ENCODE measurements at places on chromosomes 16 and 17.

- peak; percentile 95 for DNase-seq
Measured at GRCh38 chr17:7685533-7686221, 1.6 kb downstream of the TP53 start.

GRCh38 chr17:71631483-71631882 is 489.3 kb upstream of the SOX9 start:
- DNase-seq: peak; percentile 86

GRCh38 chr17:17626151-17626805 is 34.8 kb upstream of the PEMT start:
- no peak for DNase-seq

GRCh38 chr17:77115510-77115909 is 25.3 kb upstream of the SEC14L1 start:
- DNase-seq: no peak

DNA sequence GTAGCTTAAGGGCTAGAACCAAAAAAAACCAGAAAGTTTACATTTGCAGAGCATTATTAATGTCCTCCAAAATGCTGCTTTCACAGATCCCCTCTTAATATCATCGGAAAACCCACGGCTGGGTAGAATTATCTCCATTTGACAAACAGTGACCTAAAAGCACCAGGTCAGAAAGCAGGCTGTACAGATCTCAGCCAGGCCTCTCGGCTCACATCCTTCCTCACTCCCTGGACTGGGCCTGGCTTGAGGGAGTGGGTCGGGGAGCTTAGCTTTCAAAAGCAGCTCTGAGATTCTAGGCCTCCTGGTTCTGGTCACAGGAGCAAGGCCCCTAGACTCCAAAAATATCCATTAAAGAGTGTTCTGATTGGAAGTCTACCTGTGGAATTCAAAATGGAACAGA is 9.1 kb upstream of the SLC12A3 start:
- no peak for DNase-seq

GRCh38 chr17:29844339-29845048 is 85.5 kb downstream of the SSH2 start:
- no peak for DNase-seq

DNA sequence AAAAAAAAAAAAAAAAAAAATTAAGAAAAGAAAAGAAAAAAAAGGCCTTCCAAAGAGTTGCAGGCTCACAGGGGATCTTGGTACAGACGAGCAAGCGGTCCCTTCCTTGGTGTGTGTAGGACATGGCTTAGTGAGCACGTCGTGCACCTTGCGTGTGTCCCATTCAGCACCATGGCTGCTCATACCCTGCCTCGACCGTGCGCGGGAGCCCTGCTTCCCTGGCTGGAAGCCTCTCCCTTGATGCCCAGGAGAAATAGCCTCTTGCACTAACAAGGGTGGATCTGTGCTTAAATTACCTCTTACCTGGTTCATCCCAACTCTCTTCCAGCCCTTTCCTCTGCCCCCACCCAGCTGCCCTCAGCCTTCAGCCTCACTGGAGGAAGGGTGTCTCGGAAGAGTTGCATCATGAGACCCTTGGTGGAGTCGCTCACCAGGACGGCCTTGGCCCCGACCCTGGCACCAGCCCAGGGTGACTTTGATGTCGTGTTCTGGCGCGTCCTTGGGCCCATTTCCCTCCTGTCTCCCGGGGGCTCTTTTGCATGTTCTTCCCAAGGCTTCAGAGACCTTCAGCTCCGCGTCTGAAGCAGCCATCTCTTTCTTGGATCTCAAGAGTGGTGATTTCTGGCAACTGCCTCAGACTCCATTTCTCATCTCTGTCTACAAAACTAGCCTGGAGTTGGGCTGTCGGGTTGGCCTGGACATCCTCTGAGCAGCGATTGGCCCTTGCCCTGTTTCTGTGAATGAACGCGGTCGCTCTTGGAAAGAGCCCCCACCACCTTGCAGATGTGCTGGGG is 127.2 kb downstream of the CMIP start:
- no peak for DNase-seq

- peak; percentile 56 for DNase-seq
Measured at GRCh38 chr17:66190738-66191592, 968 bp downstream of the CEP112 start.

DNA sequence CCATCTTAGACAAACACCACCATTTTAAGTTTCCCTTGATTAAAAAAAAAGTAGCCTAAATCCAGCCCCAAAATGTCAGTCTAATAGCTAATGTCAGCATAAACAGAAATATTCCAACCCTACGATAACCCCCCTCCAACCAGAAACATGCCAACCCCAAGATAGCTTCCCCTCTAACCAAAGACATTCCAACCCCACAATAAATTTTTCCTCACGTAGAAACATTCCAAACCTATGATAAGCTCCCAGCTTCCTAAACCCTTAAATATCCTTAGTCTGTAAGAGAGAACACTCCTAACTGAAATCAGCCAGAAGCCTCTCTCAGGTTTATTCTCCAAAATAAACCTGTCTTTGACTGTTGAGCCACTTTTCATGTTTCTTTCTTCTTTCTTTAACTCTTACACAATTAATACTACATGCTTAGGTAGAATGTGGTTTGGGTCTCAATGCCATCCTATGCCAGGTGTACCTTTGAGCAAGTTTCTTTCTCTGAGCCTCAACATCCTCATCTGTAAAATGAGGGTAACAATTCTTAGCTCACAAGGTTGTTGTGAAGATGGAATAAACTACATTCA is 10.5 kb upstream of the KRT38 start:
- peak; percentile 77 for DNase-seq

DNA sequence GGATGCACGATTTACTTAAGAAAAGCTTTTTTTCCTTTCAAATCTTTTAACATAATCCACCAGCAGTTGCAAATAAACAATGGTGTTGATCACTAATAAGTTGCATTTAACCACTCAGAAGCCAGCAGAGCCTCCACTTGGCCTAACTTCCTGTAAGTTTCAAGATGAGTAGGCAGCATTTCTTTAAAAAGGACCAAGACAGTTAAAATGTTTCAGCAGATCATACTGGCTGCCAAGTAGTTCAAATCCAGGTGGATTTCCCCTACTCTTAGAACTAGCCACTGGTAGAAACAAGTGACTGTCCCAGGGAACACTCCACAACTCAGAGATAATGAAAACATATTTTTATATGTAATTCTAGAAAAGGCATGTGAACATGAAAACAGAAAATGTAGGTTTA is 17.0 kb upstream of the RFFL start:
- no peak for DNase-seq

- DNase-seq: no peak
Measured at GRCh38 chr17:82892899-82893565, 53.2 kb upstream of the ZNF750 start.

Measured in AG10803 (cell line).